Esophagus mucosa (tissue), 1 donor: ENCODE measurements at places on chromosomes 11 and 22. TPM values are rescaled to one million over a fixed set of nuclear protein-coding genes. Genes with fewer than 3 reads are reported as not detected.

- ATAC-seq, result no peak
Measured at GRCh38 chr22:49229483-49230193, 598.0 kb downstream of the BRD1 start.

The SYT9 gene
- not detected for total RNA-seq

GRCh38 chr11:120682866-120683265 lies 171.3 kb downstream of the GRIK4 start:
- no peak for ATAC-seq

The C1QTNF4 gene
- not detected for total RNA-seq

- ATAC-seq, result no peak
Measured at GRCh38 chr22:23875801-23876200, 18.1 kb downstream of the SLC2A11 start.

DNA sequence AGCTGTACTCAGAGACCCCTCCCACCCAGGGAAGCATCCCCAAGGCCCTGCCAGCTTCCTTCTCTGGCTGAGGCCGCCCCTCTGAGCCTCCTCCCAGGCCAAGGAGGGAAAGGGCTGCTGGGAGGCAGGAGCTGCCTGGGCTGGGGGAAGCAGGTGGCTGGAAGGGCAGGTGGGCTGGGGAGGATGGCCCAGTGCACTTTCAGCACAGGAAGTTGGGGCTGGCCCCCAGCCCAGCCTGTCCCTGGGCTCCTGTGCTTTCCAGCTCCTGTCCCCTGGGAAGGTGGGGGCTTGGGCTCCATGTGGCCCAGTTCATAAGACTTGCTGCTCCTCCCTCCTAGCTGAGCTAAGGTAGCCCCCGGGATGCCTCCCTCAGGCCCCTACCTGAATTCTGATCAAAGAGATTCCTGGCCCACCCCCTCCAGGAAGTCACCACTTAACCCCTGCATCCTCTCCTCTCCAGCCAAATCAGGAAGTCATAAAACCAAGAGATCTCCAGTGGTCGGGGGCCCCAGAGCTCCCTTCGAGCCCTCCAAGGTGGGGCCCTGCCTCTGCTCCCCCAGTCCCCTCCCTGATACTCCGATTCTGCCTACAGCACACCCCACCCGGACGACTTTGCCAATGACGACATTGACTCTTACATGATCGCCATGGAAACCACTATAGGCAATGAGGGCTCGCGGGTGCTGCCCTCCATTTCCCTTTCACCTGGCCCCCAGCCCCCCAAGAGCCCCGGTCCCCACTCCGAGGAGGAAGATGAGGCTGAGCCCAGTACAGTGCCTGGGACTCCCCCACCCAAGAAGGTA lies 4.9 kb downstream of the PPP1CA start:
- ATAC-seq, result no peak

DNA sequence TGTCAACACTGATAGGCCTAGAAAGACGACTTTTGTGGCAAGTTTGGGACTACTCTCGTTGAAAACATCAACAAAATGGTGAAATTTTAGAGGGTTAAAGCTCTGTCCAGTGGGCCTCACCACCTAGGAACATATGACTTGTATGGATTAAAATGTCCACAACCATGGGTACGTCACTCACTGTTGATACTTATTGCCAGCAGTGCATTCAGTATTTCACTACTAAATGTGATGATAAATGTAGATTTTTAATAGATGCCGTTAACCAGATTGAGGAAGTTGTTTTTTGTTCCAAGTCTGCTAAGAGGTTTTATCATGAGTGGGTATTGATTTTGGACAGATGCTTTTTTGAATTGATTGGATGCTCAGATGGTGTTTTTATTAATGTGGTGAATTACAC lies 33.7 kb downstream of the POLD3 start:
- no peak for ATAC-seq

GRCh38 chr11:19553683-19554333 lies 158.8 kb upstream of the NAV2 start:
- ATAC-seq, result peak; percentile 72

GRCh38 chr22:31400023-31400397 lies 606 bp downstream of the DRG1 start:
- no peak for ATAC-seq

The MYO7A gene
- total RNA-seq, result 0.96 TPM

DNA sequence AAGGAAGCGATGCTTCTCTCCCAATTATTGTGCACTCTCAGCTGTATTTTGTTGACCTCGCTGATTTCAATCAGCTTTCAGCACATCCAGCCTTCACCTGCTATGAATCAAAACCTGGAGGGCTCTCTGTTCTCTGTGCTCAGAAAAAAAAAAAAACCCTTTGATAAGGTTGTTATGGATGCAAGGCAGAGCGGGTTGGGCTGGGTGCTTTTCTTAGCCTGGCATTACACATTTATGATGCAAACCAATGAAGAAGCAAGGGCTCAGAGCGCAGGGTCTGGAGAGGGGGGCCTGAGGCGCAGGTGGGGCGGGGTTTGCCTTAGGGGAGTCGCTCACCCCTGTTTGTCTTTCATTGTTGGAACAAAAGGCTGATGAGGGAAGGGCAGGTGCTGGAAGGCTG lies 86.0 kb upstream of the CADM1 start:
- ATAC-seq, result no peak

GRCh38 chr22:47657224-47657623 lies 894.8 kb downstream of the TBC1D22A start:
- no peak for ATAC-seq

GRCh38 chr11:2797741-2798361 lies 87.7 kb downstream of the CDKN1C start:
- ATAC-seq, result no peak

DNA sequence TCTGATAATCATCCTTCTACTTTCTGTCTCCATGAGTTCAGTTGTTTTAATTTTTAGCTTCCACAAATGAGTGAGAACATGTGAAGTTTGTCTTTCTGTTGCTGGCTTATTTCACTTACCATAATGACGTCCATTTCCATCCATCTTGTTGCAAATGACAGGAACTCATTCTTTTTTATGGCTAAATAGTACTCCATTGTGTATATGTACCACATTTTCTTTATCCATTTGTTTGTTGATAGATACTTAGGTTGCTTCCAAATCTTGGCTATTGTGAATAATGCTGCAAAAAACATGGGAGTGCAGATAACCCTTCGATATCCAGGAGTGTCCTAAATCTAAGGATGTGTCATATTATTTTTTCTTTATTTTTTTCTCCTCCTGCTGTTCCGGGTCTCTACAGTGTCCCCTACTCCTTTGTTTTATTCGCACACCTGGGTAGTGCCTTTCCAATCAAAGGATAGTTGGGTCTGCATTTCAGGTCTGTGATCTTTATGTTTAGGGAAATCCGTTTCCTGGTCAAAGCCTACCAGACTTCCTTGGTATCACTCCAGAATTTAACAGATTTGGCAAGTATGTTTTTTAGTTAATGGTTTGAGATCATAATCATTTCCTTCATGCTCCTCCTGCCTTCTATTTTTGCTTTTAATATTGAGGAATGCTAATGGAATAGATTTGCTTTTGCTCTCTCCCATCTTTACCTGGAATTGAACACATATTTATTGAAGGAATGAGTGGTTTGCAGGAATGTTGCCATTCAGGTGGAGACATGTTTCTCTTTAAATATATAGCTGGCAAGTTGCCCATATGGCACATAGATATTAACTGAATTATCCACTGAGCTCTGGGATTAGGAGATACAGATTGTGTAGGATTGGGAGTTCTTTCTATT lies 53.7 kb downstream of the ARHGEF12 start:
- ATAC-seq, result no peak

DNA sequence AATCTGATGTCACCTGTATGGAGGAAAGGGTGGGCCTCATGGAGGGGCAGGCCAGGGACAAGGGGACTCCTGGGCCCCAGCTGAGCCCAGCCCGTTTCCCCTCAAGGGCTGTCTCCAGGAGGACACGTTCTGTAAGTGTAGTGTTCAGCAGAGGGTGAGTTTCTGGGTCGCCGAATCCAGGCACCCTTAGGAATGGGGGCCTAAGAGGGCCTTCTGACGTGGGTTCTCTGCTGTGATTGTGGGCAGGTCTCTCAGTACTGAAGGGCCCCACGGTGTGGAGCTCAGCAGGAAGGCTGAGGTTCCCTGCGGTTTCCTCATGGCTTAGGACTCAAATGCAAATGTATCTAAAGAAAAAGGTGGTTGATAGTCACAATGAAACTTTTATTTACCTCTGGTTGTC lies 6.5 kb downstream of the PTDSS2 start:
- no peak for ATAC-seq
